ENCODE measurements at places on chromosomes 5 and 9.

- DNase-seq, result no peak
Measured at GRCh38 chr5:32317041-32317440, 4.3 kb upstream of the MTMR12 start.

DNA sequence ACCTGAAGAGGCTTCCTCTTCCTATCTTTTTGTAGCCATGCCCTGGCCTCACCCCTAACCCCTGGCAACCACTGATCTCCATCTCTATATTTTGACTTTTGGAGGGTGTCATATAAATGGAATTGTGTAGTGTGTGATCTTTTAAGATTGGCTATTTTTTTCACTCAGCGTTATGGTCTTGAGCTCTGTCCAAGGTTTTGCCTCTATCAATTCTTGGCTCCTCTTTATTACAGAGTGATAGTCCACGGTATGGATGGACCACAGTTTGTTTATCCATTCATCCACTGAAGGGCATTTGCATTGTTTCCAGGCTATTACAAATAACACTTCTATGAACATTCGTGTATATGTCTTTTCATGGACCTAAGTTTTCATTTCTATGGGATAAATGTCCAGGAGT is 209.8 kb upstream of the IER5L start:
- DNase-seq, result no peak

- DNase-seq, result no peak
Measured at GRCh38 chr5:114166081-114166480, 195.8 kb upstream of the KCNN2 start.

DNA sequence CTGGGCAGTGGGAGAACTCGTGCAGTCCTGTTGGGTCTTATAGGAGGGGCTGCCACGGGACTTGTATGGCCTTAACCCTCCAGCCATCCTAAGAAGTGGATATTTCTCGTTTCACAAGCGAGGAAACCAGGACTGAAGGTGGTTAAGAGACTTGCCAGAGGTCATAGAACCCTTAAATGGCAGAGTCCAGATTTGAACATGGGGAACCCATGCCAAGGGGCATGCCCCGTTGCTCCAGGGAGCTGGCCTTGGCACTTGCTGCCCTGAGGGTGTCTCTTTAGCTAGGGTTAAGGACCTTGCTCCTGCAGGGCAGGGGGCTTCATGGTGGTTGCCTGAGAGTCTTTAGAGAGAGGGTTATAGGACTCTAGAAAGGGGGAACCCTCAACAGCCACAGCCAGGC is 63.4 kb downstream of the DAB2IP start:
- no peak for DNase-seq

DNA sequence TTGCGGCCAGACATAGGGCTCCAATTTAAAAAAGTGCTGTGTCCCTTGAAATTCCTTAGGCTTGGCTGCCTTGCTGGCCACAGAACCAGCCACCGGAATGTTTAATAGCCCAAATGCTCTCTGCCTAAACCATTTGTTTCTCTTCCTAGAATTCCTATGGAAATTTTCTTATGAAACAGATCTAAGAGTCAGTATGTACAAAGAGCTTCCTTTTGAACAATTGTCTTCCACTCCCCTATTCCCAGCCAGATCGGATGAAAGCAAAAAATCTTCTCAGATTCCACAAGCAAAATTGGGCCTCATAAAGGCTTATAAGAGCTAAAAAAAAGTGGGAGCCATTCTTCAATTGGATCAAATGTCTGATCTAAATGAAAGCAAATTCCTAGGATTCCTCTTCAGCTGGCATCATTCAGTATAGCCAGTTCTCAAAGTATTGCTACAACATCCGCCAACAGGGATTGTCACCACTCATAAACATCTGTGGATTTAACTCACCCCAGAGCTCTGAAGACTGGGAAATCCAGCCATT is 104.3 kb downstream of the CEMIP2 start:
- DNase-seq, result no peak

GRCh38 chr9:70479880-70480291 is 65.4 kb upstream of the KLF9 start:
- DNase-seq, result no peak
